Germinal center (tissue), 1 donor: ENCODE measurements at places on chromosomes 6 and 20.

GRCh38 chr6:12075067-12075563, 63.0 kb downstream of the HIVEP1 start:
- no peak for DNase-seq

DNA sequence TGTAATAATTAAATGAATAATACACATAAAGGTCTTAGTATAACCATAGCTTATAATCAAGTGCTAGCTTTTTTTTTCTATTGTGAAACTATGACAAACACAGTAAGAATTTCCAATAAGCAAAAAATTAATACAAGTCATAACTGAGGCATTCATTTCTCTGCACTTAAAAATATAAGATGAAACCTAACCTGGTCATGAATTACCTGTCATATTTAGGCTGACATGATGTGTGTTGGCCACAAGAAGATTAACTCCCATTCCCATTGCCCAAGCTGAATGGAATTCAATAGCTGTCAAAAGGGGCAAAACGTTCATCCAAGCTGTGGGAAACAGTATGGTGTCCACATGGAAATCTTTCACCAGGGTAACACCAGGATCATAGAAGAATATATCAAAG, 5.4 kb downstream of the VNN2 start:
- no peak for DNase-seq

DNA sequence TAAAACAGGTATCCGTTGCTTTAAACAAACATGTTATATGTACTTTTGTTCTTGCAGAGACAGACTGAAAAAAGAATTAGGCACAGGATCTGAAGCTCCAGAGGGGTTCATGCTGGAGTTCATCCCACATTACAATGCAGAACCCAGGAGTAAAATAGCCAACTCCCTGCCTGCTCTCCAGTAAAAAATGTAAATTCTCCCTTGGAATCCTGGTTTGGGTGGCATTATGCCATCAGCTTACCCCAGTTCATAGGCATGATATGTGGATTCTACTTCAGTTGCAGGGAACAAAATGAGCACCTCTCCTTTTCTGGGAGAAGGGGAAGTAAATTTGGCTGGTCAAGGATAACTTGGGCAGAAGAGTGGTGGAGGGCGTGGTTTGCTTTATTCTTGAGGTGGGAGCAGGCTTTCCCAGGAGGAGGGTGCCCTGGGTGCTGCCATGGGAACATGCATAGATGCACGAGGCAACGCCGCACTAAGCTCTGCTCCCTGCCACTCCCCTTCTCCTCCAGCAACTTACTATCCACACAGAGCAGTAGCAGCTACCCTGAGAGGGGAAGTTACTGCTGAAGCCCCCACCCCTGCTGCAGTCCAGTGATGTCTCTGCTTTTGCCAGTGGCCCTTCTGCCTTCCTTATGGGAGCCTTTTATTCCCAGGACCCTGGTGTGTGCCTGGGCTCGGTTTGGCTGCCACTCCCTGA, 71.6 kb upstream of the GLP1R start:
- no peak for DNase-seq

DNA sequence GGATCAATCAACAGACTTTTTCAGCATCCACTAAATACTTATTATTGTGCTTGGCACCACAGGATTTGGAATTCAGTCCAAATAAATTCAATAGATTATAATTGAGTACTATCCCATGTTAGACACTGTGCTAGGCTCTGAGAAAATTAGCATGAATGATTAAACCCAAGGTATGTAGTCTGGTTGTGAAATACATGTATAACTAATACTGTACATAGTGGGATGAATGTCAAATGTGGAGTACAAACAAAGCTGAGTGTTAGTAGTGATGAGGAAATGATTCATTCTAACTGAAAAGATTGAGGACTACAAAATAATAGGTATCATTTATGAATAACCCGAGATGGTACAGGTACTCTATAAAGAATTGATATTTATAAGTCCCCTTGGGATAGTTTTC, 111.9 kb upstream of the FLRT3 start:
- DNase-seq = no peak

DNA sequence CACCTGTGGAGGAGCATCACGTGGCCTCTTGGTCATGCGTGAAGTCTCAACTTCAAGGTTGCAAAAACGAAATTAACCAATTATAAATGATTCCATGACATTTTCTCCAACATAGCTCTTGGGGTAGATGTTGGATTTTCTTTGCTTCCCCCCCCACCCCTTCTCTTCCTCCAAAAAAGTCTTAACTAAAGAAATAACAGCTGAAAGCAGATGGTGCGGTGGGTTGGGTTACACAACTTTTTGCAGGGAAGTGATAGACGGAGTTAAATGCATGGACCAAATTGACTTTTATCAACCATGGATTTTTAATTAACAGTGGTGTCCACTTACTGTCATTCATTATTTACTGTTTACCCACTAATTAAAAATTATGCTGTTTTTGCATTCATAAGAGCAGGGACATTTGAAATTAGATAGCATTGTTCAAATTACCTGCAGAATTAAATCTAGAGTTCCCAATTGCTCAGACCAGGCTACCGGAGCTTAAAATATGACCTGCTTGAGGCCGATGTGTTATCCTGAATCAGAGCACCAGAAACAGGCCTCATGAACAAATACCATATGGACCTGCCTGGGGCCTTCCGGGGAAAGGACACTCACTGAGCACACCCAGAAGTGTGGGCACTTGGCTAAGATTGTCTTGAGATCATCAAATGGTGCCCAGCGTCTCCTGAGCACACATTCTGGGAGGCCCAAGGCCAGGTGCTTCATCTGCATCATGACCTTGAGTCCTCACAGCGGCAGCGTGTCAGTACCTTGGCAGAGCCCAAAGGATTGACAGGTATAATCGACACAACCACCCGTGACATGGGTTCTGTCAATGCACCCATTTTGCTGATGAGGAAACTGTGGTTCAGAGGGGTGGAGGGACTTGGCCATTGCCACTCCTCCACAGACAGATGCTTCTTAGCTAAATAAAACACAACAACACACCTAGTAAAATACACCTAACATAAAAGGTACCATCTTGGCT, 41.5 kb downstream of the APCDD1L start:
- no peak for DNase-seq
